ENCODE measurements at places on chromosomes 7 and 10. TPM values are rescaled to one million over a fixed set of nuclear protein-coding genes. Genes with fewer than 3 reads are reported as not detected.

- DNase-seq, result no peak
Measured at GRCh38 chr10:119633538-119634218, 17.5 kb upstream of the BAG3 start.

DNA sequence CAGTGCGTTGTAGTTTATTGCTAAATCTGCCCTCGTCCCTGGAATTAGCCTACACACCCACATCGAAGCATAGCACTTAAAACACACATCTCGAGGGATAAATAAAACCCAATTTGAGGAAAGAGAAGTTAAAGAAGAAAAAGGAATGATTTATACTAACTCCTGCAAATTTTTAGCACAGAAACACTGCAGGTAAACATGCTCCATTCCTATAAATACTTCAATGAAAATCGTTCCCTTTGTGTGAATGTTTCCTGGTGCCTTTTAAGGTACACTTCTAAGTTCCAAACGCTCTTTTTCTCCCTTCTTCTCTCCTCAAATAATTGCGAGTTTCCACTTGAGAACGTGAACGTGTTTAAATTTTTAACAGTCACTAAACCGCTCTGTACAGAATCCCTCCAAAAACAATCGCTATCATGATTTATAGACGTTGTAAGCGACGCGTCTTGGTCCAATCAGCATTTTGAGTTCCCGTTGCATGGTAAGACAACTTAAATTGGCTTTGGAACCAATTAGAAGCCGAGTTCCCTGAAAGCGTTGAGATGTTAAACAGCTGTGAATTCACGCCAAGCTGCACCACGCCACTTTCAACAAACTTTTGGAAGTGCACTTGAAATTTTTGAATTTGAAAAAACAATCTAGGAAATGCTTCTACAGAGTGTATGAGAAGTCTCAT is 12.5 kb upstream of the EBLN1 start:
- no peak for DNase-seq

XRCC2 gene
- 0.23 TPM for polyA plus RNA-seq

DNA sequence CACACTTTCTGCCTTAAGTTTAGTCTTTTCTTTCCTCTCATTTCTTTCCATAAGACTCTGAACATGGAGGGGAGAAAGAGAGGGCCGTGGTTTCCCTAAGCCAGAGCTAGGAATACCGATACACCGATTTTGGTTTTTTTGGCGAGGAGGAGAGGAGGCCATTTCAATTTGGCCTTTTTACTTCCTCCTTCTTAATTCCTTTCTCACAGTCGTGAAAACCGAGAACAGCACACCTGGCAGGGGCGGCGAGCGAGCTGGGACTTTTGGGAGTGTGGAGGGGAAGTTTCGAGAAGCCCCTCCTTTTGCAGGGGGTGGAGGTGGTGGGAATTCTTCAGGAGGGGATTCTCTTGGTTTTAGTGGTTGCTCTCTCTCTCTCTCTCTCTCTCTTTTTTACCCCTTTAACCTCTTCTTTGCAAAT is 6.2 kb downstream of the GATA3 start:
- no peak for DNase-seq

DNA sequence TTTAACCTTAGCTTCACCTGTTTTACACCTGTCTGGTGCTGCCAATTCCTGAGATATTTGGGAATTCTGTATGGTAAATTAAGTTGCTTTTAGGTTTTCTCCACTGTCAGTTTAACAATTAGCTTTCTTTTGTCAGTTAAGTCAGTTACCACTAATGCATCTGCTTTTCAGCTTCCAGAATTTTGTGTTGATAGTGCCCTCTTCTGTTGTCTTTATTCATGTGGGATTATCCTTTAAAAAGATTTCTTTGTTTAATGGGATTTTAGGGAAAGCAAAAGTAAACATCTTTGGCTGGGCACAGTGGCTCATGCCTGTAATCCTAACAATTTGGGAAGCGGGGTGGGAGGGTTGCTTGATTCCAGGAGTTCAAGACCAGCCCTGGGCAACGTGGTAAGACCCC is 8.1 kb downstream of the TFAM start:
- DNase-seq, result no peak

- DNase-seq, result no peak
Measured at GRCh38 chr7:124790645-124791044, 25.1 kb upstream of the GPR37 start.

DNA sequence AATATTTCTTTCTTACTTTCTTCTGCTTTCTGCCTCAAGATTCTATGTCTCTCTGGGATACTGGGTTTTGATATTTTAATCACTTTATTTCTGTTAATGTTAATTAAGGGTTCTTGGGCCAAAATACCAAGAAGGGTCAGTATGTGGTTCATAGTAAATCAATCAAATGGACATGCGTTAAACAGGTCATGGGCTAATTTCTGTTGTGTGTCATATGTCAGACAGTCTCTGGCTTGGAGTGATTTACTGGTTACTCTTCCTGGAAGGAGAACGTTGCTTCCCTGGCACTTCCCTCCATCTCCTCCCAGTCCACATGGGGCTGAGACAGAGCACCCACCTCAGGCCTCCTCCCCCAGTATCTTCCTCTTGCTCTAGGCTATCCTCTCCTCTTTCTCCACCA is 489.1 kb downstream of the SUGCT start:
- DNase-seq, result no peak

DNA sequence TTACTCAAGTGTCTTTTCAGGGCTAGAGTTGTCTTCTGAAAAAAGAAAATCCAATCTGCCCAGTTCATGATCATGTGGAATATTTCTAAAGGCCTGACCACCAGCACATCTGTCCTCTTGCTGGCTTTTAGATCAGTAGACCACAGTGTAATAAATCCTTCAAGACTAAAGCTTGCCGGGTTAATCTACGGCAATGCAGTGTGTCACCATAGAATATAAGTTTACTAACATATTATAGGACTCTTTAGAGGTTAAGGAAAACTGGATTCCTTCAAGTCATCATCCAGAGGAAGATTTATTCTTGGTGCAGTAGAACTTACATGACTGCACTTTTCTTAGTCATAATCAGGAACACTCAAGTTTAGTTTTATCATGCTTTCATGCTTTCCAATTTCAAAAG is 349.5 kb downstream of the SEMA3D start:
- DNase-seq, result no peak

PNLIPRP3 gene
- not detected for polyA plus RNA-seq

GNAT3 gene
- polyA plus RNA-seq, result not detected

EBF3 gene
- 1.3 TPM for polyA plus RNA-seq

PROSER2 gene
- polyA plus RNA-seq, result 2.8 TPM

- DNase-seq, result no peak
Measured at GRCh38 chr7:105849122-105849855, 27.1 kb downstream of the ATXN7L1 start.

DNA sequence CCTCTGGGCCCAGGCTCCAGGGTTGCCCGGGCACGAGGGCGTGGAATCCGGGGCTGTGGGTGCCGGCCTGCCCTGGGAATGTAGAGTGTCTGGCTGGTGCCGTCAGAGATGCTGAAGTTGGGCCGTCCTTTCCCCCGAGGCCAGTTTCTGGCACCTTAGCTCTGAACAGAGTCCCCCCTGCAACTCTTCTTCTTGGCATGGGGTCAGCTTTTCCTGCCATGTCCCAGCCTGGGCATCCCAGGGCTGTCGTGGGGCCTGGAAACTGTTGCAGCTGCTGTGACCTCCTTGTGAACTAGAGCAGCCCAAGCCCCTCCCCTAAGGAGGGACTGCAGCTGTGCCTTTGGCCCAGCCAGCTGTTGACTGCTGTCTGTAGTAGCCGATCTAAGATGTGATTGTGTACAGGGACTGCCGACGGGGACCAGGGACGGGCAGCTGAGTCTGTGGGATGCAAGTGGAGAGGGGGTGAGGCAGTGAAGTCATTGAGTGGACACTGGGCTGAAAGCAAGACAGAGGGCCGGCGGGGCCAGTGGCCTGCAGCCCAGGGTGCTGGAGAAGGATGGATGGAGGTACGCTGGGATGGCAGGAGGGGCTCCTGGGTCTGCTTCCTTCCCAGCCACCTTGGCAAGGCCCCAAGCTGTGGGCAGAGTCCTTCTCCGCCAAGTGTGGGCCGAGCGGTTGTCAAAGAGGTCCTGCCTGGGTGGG is 35.8 kb downstream of the GBX1 start:
- DNase-seq, result no peak

GRCh38 chr7:131961054-131961680 is 404.7 kb upstream of the PODXL start:
- no peak for DNase-seq

GJD4 gene
- polyA plus RNA-seq, result not detected

DBNL gene
- 91.9 TPM for polyA plus RNA-seq

AKR1C8 gene
- polyA plus RNA-seq, result not detected

ZNF853 gene
- 1.8 TPM for polyA plus RNA-seq

- no peak for DNase-seq
Measured at GRCh38 chr10:64148607-64149006, 627.4 kb downstream of the REEP3 start.

THAP5 gene
- 9.7 TPM for polyA plus RNA-seq

NAT16 gene
- polyA plus RNA-seq, result 0.23 TPM

- no peak for DNase-seq
Measured at GRCh38 chr10:43127442-43127841, 10.8 kb upstream of the CSGALNACT2 start.

- DNase-seq, result peak; percentile 68
Measured at GRCh38 chr7:72058579-72058978, 353.6 kb downstream of the CALN1 start.

GRCh38 chr10:104680467-104681401 is 39.6 kb downstream of the SORCS3 start:
- DNase-seq, result no peak

DNA sequence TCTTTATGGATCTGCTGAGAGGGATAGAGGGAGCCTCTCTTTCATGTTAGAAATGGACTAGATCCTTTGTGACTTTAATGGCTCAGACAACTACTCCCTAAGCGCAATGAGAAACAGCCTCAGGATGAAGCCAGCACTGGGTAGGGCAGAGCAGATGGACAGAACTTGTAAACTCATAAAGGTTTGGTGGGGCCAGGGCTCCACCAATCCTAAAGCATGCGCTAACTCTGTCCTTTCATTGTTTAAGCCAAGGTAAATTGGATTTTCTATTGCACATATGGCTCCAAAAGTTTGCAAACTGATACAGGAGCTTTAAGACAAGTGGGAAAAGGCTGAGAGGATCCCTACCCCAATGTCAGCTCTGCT is 178.1 kb upstream of the MEOX2 start:
- no peak for DNase-seq

- DNase-seq, result no peak
Measured at GRCh38 chr7:23044581-23044980, 30.7 kb upstream of the HYCC1 start.

DNA sequence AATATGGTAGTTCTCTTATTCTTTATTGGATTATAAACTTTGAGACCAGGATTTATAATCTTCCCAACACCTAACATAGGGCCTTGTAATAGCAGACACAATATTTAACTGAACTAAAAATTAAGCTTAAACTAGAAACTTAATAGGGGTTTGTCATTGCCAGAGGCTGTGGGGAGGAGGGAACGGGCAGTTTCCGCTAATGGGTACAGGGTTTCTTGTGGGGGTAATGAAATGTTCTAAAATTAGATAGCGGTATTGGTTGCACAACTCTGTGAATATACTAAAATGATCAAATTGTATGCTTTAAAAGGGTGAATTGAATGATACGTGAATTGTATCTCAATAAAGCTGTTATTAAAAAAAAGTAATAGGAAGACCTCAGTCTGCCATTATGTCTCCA is 45.4 kb downstream of the NT5C2 start:
- no peak for DNase-seq

ADRB1 gene
- polyA plus RNA-seq, result 0.55 TPM

GRCh38 chr7:39005461-39005860 is 27.8 kb downstream of the POU6F2 start:
- DNase-seq, result no peak

CCDC7 gene
- 0.46 TPM for polyA plus RNA-seq

- no peak for DNase-seq
Measured at GRCh38 chr10:58781873-58782488, 269.3 kb downstream of the BICC1 start.

GRCh38 chr7:82339958-82340357 is 103.6 kb downstream of the CACNA2D1 start:
- no peak for DNase-seq

SEM1 gene
- polyA plus RNA-seq, result 86.2 TPM

- DNase-seq, result no peak
Measured at GRCh38 chr10:128499956-128500355, 373.7 kb upstream of the MKI67 start.

DNA sequence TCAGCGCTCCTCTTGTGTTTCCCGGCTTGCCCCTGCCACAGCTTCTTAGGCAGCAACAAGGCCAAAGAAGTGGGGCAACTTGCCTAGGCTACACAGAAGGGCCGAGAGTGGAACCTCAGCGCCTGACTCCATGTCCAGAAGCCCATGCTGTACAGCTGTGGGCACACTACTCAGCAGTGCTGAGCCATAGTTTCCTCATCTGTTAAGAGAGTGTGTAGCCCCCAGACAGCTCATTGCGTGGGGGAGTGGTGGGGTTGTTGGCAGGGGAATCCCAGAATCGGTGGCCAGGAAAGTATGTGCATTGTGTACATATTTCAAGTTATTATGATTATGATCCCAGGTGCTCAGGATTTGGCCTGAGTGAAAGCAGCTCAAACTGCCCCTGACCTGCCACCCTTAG is 96.2 kb downstream of the CDH23 start:
- DNase-seq, result no peak

- DNase-seq, result no peak
Measured at GRCh38 chr7:95026018-95026417, 118.6 kb downstream of the PPP1R9A start.

AKR1C1 gene
- 27.6 TPM for polyA plus RNA-seq

EPDR1 gene
- 5.8 TPM for polyA plus RNA-seq

DNA sequence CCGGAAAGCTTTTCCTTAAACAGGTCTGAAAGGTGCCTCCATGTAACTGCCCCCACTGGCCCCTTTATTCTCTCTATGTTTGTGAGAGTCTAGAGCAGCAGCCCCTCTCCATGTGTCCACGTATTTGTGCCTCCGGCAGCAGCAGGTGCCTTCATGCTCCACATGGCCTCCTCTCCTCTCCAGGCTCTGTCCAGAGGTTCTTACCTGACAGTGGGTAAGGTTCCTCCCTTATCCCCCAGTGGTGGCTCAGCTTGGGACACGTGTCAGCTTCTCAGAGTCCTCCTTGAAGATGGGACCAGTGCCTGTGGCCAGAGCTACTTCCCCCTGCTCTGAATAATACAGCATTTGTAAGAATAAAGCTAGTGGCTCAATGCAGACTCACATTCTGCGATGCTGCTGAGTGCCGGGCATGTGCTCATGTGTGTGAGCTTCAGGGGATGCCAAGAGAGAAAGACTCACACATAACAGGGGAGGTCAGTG is 7.9 kb downstream of the CALML3 start:
- no peak for DNase-seq

DNA sequence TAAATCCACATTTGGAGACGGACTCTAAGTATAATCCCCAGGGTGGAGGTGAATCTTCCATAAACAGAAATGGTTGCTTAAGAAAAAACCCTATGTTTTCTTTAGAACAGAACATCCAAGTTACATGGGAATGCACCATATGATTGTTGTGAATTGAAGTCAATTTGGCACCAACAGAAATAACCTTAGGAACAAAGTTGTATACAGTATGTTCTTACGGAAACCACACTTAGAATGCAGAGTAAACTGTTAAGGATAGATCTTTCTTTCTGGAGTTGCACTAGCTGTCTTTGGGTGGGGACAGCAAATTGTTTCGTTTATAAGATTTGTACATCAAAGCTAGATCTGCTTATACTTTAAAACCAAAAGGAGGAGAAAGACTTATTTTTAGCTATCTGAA is 316.4 kb downstream of the PTEN start:
- no peak for DNase-seq

- DNase-seq, result no peak
Measured at GRCh38 chr10:76286536-76286935, 855.1 kb downstream of the LRMDA start.
